ENCODE measurements at places on chromosomes 3 and 15.

DNA sequence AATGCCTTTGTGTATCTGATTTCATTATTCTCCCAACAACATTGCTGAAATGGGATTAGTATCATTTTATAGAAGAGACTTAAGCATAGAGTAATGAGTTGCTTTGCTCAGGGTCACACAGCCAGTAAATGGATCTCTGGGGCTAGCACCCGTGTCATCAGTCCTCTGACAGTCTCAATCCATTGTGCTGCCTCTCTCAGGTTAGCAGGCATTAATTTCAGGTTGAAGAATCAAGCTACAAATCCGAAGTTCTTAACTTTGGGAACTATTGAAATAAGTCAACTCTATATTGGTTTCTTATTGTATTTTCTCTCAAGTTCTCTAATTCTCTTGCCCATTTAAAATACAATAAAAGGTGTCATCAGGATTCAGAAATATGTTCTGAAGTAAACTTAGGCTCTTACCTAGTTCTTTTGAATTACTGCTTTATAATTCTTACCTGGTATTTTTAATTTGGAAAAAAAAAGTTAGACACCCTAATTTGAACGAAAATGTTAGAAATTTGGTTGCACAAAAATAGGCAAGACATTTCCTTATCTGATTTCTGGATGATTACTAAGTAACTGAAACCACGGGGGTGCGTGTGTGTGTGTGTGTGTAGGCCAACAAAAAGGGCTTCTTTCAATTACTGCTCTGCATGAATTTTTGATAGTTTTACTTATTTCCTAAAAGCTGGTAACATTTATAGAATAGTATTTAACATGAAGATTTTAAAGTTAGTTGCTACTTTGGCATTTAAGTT is 189.8 kb downstream of the MBNL1 start:
- H3K36me3 ChIP-seq = peaks cover 91% of the 10 kb centered on the region
- H3K4me3 ChIP-seq = no peak overlapping the region
- no peaks in the 10 kb centered on the region for H3K27me3 ChIP-seq
- DNase-seq = no peak
- no peak overlapping the region for H3K27ac ChIP-seq

- no peaks in the 10 kb centered on the region for H3K4me1 ChIP-seq
- no peaks in the 10 kb centered on the region for H3K36me3 ChIP-seq
- H3K27me3 ChIP-seq = no peaks in the 10 kb centered on the region
- H3K4me3 ChIP-seq = no peak overlapping the region
- no peak for DNase-seq
Measured at GRCh38 chr3:59756934-59757333, 707.1 kb upstream of the CFAP20DC start.

DNA sequence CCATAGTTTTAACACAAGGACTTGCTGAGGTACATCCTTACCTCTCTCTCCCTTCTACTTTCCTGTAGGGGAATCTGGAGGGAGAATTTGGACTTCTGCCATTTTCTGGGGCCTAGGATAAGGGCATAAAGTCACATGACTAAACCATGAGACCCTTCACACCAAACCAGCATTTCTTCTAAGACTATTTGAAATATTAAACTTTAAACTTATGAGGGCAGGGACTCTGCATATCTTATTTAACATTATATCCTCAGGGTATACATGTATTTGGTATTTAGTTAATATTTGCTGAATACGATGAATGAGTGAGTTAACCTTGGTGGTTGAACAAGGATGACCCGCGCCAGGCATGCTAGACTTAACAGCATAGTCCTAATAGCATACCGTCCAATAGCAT is 63.4 kb downstream of the USP13 start:
- H3K4me3 ChIP-seq = no peak overlapping the region
- no peak overlapping the region for H3K27ac ChIP-seq
- no peaks in the 10 kb centered on the region for H3K36me3 ChIP-seq
- H3K27me3 ChIP-seq = peaks cover 16% of the 10 kb centered on the region
- no peaks in the 10 kb centered on the region for H3K4me1 ChIP-seq

DNA sequence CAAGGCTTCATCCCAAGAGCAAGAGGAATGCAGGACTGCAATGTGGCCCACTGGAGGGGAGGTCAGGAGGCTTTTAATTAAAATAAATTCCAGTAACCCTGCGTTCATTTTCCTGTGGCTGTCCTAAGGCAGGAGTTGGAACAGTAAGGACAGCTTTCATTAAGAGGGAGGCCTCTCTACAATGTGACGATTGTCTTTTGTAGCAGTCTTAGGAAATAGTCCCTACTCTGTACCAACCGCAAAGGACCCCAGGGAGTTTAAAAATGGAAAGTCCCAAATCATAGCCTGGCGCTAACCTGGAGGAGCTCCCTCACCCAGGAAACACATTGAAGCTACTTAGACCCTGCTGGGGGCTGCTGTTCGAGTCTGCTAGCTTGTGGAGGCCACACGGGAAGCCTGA is 62.8 kb downstream of the SYNM start:
- H3K27me3 ChIP-seq = peaks cover 7% of the 10 kb centered on the region
- no peak overlapping the region for H3K4me3 ChIP-seq
- H3K36me3 ChIP-seq = no peaks in the 10 kb centered on the region

DNA sequence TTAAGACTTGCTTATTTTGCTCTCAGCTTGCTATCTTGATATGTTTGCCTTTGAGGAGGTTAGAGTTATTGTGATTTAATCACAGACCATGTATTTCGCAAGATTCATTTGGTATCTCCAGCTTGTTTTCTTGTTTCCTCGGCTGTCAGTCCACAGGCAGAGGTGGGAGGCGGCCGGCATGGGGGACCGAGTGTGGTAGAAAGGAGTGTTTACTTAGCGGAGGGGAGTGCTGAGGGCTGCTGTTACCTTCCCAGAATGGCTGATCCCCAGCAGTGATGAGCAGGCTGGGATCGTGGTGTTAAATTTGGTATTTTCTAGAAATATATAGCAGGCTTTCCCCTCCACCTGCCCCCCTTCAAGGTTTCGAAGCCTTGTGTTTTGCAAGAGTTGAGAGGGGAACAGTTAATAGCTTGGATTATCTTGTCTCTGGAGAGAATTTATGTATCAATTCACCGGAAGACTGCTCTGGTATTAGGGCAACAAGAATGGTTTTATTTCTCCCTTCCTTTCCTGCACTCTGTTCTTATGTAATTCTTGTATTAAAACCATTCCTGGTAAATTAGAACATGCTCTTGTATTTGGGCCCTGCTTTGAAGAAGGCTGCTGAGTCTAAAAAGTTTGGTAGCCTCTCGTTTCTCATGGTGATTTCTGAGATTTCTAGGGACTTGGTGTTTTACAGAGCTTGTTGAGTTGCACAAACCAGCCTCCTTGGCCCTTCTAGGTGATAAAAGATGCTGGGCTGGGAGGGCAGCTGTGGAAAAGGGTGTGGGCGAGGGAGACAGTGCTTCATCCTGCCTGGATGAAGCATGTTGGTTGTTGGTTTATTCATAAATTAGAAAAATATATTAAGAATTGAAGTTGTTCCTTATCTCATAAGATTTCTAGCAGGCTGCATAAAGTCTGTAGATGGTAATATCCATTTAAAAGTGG is 151.4 kb downstream of the IGF1R start:
- no peak overlapping the region for H3K4me3 ChIP-seq
- peaks cover 38% of the 10 kb centered on the region for H3K27me3 ChIP-seq
- DNase-seq = no peak
- H3K36me3 ChIP-seq = no peaks in the 10 kb centered on the region

GRCh38 chr3:38214560-38214959 is 49.2 kb downstream of the OXSR1 start:
- H3K4me1 ChIP-seq = no peaks in the 10 kb centered on the region
- no peak overlapping the region for H3K27ac ChIP-seq
- no peak overlapping the region for H3K4me3 ChIP-seq
- no peak for DNase-seq
- peaks cover 26% of the 10 kb centered on the region for H3K36me3 ChIP-seq

GRCh38 chr15:101099183-101099582 is 152.7 kb downstream of the CHSY1 start:
- peaks cover 2% of the 10 kb centered on the region for H3K27me3 ChIP-seq
- DNase-seq = no peak
- H3K4me3 ChIP-seq = no peak overlapping the region
- H3K27ac ChIP-seq = no peak overlapping the region
- peaks cover 12% of the 10 kb centered on the region for H3K4me1 ChIP-seq

- H3K27ac ChIP-seq = no peak overlapping the region
- H3K36me3 ChIP-seq = no peaks in the 10 kb centered on the region
- no peak overlapping the region for H3K4me3 ChIP-seq
- no peaks in the 10 kb centered on the region for H3K4me1 ChIP-seq
- H3K27me3 ChIP-seq = no peaks in the 10 kb centered on the region
- no peak for DNase-seq
Measured at GRCh38 chr3:82165266-82165665, 403.8 kb upstream of the GBE1 start.

GRCh38 chr3:177478170-177478867 is 281.0 kb upstream of the TBL1XR1 start:
- H3K4me3 ChIP-seq = no peak overlapping the region
- H3K27ac ChIP-seq = no peak overlapping the region
- H3K4me1 ChIP-seq = 0 out of 2 replicates have a peak, but pooled peaks cover 2% of the 10 kb centered on the region
- no peak for DNase-seq
- no peaks in the 10 kb centered on the region for H3K36me3 ChIP-seq
- H3K27me3 ChIP-seq = no peaks in the 10 kb centered on the region

GRCh38 chr15:73941871-73942635 is 15.8 kb downstream of the LOXL1 start:
- no peaks in the 10 kb centered on the region for H3K36me3 ChIP-seq
- no peak overlapping the region for H3K27ac ChIP-seq
- H3K27me3 ChIP-seq = peaks cover 8% of the 10 kb centered on the region
- H3K4me1 ChIP-seq = no peaks in the 10 kb centered on the region
- no peak overlapping the region for H3K4me3 ChIP-seq

DNA sequence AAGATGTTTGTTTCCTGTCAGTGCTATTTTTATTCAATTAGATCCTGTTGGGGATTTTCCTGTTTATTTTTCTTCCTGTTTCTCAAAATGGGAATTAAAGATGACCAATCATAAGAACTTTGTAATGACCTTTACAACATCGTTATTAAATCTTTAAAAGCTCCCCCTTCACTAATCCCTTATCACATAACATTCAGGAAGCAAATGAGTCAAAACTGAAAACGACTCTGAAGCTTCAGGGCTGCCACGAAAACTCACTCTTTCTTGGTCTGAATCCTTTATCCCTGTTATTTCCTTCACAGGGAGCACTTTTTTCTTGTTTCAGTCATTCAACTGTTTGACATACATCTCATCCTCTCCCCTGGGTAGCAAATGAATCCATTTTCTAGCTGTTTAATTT is 75.8 kb upstream of the MB21D2 start:
- H3K4me3 ChIP-seq = no peak overlapping the region
- H3K36me3 ChIP-seq = no peaks in the 10 kb centered on the region
- H3K4me1 ChIP-seq = no peaks in the 10 kb centered on the region
- H3K27me3 ChIP-seq = no peaks in the 10 kb centered on the region

DNA sequence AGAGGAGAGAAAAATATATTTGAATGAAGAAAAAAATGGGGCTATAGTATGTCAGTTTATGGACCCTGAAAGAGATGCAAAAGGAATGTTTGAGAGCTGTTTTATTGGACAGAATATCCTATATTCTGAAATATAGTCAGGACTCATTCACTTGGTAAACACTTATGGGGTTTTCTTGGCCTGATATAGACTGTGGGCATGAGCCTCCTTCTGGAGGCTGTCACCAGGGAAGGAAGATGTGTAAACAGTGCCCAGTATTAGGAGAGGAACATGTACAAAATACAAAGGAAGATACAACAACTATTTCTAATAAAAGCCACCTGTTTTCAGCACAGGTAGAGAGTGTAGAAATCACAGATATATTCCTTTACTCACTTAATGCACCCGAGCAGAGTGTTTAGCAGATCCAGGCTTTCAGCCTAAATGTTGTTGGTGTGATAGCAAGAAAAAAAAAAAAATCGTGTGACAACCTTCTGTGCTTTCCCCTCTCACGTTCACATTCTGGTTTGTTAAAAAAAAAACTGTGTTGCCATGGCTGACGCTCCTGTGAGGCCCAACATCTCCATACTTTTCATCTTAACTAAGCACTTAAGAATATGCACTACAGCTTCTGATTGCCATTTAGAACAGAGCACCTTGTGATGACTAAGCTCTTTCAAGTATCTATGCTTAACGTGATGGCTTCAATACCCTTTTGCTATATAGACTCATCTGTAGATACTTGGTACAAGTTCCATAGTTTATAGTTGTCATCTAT is 134.1 kb downstream of the MBNL1 start:
- no peak for DNase-seq
- no peaks in the 10 kb centered on the region for H3K27me3 ChIP-seq
- H3K4me1 ChIP-seq = no peaks in the 10 kb centered on the region
- peak overlapping the region; percentile 45 for H3K27ac ChIP-seq

DNA sequence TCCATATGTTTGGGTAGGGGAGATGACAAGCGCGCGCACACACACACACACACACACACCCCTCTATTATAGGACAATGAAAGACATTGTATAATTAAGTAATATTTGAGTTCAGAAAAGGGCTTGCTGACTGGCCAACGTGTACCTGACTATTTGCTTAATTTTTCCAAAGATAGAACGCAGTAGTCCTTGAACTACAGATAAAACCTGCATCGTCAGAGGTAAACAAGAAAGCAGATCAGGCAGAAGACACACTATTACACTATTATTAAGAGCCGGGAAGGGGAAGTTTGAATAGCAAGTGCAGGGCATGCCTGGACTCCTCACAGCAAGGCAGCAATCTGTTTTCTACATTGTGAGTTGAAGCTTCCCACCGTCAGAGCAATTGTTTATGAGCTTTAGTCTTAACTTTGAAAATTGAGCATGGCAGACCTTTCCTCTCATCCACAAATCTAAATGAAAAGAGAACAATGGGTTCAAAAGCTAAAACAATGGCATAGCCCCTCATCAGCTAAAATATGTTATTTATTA is 427.7 kb downstream of the GABRG3 start:
- H3K4me1 ChIP-seq = no peaks in the 10 kb centered on the region
- H3K36me3 ChIP-seq = no peaks in the 10 kb centered on the region
- H3K4me3 ChIP-seq = no peak overlapping the region
- H3K27ac ChIP-seq = no peak overlapping the region
- no peaks in the 10 kb centered on the region for H3K27me3 ChIP-seq
